Naive thymus-derived CD8-positive, alpha-beta T cell (primary cell): ENCODE measurements at places on chromosomes 2 and 18. TPM values are rescaled to one million over a fixed set of nuclear protein-coding genes. Genes with fewer than 3 reads are reported as not detected.

GRCh38 chr2:210224941-210225672 is at the start of gene ACADL:
Gene ACADL, minus strand, starts transcription at chr2:210225447. Its CDS starts 184 bp downstream, at chr2:210225263.
- H3K4me1 ChIP-seq: no peaks in the 10 kb centered on the region
- no peak for DNase-seq
- no peaks in the 10 kb centered on the region for H3K36me3 ChIP-seq
- H3K27me3 ChIP-seq: peaks cover 18% of the 10 kb centered on the region

- peaks cover 31% of the 10 kb centered on the region for H3K36me3 ChIP-seq
- no peak overlapping the region for H3K27ac ChIP-seq
- DNase-seq: no peak
- peaks cover 9% of the 10 kb centered on the region for H3K4me1 ChIP-seq
- no peaks in the 10 kb centered on the region for H3K27me3 ChIP-seq
Observed at GRCh38 chr2:113922335-113922734, 32.4 kb downstream of the ACTR3 start.

DNA sequence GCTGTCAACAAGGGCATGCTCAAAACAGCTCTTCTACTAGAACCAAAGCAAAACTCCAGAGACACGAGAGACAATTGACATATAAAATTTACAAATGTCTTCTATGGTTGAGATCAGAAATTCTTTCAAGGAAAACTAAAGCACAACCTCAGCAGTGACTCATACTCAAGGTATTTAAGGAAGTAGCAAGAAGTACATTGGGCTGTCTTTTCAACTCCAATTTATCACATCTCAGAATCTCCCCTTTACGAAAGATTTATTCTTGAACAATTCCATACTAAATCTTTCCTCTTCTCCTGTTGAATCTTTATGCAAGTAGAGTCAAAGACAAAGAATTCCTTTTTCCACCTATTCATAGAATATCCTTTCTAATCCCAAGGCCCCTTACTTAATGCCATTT is 324.0 kb downstream of the IRS1 start:
- no peak overlapping the region for H3K4me3 ChIP-seq
- no peaks in the 10 kb centered on the region for H3K36me3 ChIP-seq
- no peak for DNase-seq
- no peak overlapping the region for H3K27ac ChIP-seq

DNA sequence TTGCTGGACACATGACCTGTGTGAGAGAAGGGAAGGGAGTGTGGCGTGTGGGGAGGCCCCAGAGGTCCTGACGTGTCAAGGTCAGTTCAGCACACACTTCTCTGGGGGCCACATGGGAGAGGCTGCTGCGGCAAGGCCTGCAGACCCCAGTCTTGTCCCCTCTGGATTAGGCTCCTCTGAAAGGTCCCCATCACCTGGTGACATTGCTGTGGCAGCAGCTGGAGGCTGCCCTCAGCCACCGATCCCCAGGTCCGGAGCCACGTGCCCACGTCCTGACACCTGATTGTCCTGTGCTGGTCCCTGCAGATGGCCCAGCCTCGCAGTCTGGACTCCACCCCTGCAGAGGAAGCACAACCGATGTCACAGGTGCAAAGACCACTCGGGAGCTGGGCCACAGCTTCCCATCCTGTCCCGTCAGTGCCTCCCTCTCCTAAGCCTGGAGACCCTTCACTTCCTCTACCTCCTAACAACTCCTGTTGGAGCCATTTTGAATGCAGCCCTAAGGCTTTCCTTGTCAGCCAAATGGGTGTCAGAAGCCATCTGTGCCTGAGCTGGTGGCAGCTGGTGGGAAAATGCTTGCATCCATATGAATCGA is 12.7 kb downstream of the TMEM177 start:
- H3K4me1 ChIP-seq: peaks cover 31% of the 10 kb centered on the region
- no peak for DNase-seq
- no peak overlapping the region for H3K4me3 ChIP-seq
- H3K36me3 ChIP-seq: peaks cover 4% of the 10 kb centered on the region

GRCh38 chr2:202157211-202157990 is 81.0 kb downstream of the SUMO1 start:
- H3K4me3 ChIP-seq: no peak overlapping the region
- H3K4me1 ChIP-seq: no peaks in the 10 kb centered on the region
- no peak for DNase-seq
- H3K36me3 ChIP-seq: no peaks in the 10 kb centered on the region
- peaks cover 14% of the 10 kb centered on the region for H3K27me3 ChIP-seq

GRCh38 chr2:43758739-43759138 is 15.1 kb upstream of the DYNC2LI1 start:
- H3K4me3 ChIP-seq: no peak overlapping the region
- no peaks in the 10 kb centered on the region for H3K4me1 ChIP-seq
- no peaks in the 10 kb centered on the region for H3K36me3 ChIP-seq
- DNase-seq: no peak
- no peak overlapping the region for H3K27ac ChIP-seq

- H3K27ac ChIP-seq: no peak overlapping the region
- H3K4me3 ChIP-seq: no peak overlapping the region
- DNase-seq: no peak
- no peaks in the 10 kb centered on the region for H3K27me3 ChIP-seq
Observed at GRCh38 chr2:145748927-145749326, 1229.0 kb upstream of the ZEB2 start.

GRCh38 chr18:48330016-48330991 is 78.9 kb downstream of the ZBTB7C start:
- H3K27ac ChIP-seq: no peak overlapping the region
- no peak overlapping the region for H3K4me3 ChIP-seq
- H3K36me3 ChIP-seq: no peaks in the 10 kb centered on the region
- H3K27me3 ChIP-seq: peaks cover 12% of the 10 kb centered on the region
- no peak for DNase-seq

DNA sequence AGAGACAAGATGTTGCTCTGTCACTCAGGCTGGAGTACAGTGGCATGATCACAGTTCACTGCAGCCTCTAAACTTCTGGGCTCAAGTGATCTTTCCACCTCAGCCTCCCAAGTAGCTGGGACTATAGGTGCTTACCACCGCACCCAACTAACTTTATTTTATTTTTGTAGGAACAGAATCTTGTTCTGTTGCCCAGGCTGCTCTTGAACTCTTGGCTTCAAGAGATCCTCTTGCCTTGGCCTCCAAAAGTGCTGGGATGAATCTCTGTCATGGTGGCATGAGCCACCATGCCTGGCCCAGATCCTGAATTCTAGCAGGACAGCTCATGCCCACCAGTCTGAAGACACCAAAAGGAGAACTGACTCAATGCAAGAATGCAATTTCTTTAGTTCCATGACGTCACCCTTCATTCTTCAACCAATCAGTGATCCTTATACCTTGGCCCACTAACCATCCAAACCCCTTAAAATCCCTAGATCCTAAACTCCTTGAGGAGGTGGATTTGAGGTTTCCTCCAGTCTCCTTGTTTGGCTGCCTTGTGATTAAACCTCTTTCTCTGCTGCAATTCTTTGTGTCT is 25.6 kb upstream of the CXXC1 start:
- peaks cover 5% of the 10 kb centered on the region for H3K4me1 ChIP-seq
- DNase-seq: no peak
- H3K27me3 ChIP-seq: peaks cover 17% of the 10 kb centered on the region
- no peak overlapping the region for H3K27ac ChIP-seq
- H3K36me3 ChIP-seq: no peaks in the 10 kb centered on the region

- H3K4me1 ChIP-seq: peaks cover 41% of the 10 kb centered on the region
- no peak overlapping the region for H3K27ac ChIP-seq
- DNase-seq: no peak
Observed at GRCh38 chr2:239275847-239276831, 124.7 kb downstream of the HDAC4 start.

DNA sequence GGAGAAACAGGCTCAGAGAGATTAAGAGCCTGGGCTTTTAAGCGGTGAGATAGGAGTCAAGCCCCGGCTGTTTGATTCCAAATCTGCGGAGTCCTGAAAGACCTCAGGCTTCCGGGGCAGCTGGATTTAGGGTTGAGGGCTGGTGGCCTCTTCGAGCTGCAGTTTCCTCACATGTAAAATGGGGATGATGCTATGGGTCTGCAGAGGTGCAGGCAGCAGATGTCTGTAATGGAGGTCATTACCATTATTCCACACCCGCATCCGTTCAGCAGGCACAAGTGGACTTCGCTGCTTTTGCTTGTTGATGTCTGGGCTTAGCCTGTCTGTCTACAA is 175.6 kb upstream of the HS6ST1 start:
- no peaks in the 10 kb centered on the region for H3K36me3 ChIP-seq
- peaks cover 2% of the 10 kb centered on the region for H3K4me1 ChIP-seq
- no peak overlapping the region for H3K4me3 ChIP-seq
- H3K27ac ChIP-seq: no peak overlapping the region

GRCh38 chr2:180670302-180671003 is 310.0 kb upstream of the UBE2E3 start:
- no peaks in the 10 kb centered on the region for H3K36me3 ChIP-seq
- H3K27ac ChIP-seq: no peak overlapping the region
- H3K27me3 ChIP-seq: peaks cover 24% of the 10 kb centered on the region
- DNase-seq: no peak
- no peak overlapping the region for H3K4me3 ChIP-seq
- H3K4me1 ChIP-seq: no peaks in the 10 kb centered on the region

DNA sequence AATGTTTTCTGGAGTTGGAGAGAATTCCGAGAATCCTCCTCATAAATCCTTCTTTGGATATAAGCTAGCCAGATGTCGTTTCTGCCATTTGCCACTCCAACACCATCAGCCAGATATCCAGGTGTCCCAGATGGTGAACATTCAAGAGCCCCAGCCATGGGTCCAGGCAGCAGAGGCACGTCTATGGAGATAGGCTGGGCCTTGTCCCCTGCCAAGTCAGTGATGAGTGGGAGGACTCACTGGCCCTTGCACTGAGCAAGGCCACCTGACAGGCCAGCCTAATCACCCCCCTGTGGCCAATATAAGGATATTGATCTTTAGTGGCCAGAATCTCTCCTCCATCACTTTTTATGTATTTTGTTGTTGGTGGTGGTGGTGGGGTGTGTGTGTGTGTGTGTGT is 28.0 kb downstream of the ARID5A start:
- DNase-seq: no peak
- H3K4me1 ChIP-seq: no peaks in the 10 kb centered on the region
- peaks cover 3% of the 10 kb centered on the region for H3K36me3 ChIP-seq
- H3K27me3 ChIP-seq: no peaks in the 10 kb centered on the region
- no peak overlapping the region for H3K4me3 ChIP-seq
- no peak overlapping the region for H3K27ac ChIP-seq

- no peak for DNase-seq
- H3K27me3 ChIP-seq: peaks cover 2% of the 10 kb centered on the region
- H3K4me1 ChIP-seq: no peaks in the 10 kb centered on the region
- no peak overlapping the region for H3K27ac ChIP-seq
- no peaks in the 10 kb centered on the region for H3K36me3 ChIP-seq
- H3K4me3 ChIP-seq: no peak overlapping the region
Observed at GRCh38 chr2:152555048-152555447, 162.2 kb downstream of the PRPF40A start.

DNA sequence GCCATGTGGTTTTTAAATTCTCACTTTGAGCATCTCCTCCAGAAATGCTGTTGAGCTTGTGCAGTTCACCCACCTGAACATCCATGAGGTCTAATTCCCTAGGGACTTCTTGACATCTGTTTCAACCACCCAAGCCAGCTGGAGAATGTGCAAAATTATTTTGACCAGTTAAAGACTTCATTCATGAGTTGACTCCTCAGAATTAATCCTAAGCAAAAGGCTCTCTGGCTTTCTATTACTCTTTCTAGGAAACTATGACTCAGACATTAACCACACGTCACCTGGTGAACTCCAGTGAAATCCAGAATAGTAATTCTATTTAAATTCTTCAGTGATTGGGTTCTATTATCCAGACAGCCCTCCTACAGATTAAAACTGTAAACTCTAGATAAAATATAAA is 247.5 kb downstream of the NBAS start:
- no peak overlapping the region for H3K4me3 ChIP-seq
- H3K27ac ChIP-seq: no peak overlapping the region
- peaks cover 15% of the 10 kb centered on the region for H3K36me3 ChIP-seq
- no peaks in the 10 kb centered on the region for H3K27me3 ChIP-seq

GRCh38 chr2:104825124-104825865 is 28.6 kb upstream of the POU3F3 start:
- DNase-seq: no peak
- no peak overlapping the region for H3K4me3 ChIP-seq
- no peaks in the 10 kb centered on the region for H3K36me3 ChIP-seq
- H3K27ac ChIP-seq: no peak overlapping the region

Gene UGT1A3
- polyA plus RNA-seq: not detected

Gene CAVIN2
- not detected for polyA plus RNA-seq

Gene CNGA3
- not detected for polyA plus RNA-seq

Gene AKAIN1
- not detected for polyA plus RNA-seq

Gene APOB
- not detected for polyA plus RNA-seq

Gene RSAD2
- polyA plus RNA-seq: 4.0 TPM

Gene MYCN
- not detected for polyA plus RNA-seq

Gene MEIS1
- not detected for polyA plus RNA-seq

Gene CDH2
- polyA plus RNA-seq: not detected
